ENCODE measurements at places on chromosomes 7 and 10. TPM values are rescaled to one million over a fixed set of nuclear protein-coding genes. Genes with fewer than 3 reads are reported as not detected.

GRCh38 chr7:111873963-111874690 lies 311.8 kb upstream of the IMMP2L start:
- no peaks in the 10 kb centered on the region for H3K36me3 ChIP-seq
- no peak for DNase-seq
- H3K4me3 ChIP-seq, result no peak overlapping the region

GRCh38 chr10:72424561-72424960 lies 69.8 kb upstream of the DNAJB12 start:
- no peak overlapping the region for H3K27ac ChIP-seq
- H3K4me1 ChIP-seq, result peaks cover 28% of the 10 kb centered on the region
- no peak overlapping the region for H3K4me3 ChIP-seq
- H3K36me3 ChIP-seq, result peaks cover 39% of the 10 kb centered on the region

DNA sequence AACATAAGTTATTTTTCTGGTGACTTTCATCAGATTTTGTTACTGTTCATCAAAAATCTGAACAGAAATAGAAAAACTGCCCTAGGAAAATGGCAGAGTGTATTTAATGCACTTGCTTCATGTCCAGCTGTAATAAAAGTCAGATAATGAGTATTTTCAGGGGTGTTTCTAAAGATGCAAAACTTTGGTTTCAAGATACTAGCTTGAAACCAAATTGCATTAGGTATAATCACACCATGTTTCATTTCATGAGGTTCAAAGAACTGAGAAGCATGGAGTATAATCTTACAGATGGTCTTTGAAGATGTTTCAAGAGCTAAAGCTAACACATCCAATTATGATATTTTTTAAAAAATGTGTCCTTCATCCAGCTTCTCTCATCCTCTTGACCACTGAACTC lies 128.9 kb downstream of the NRCAM start:
- H3K36me3 ChIP-seq, result no peaks in the 10 kb centered on the region
- H3K27ac ChIP-seq, result no peak overlapping the region
- DNase-seq, result no peak
- H3K27me3 ChIP-seq, result no peaks in the 10 kb centered on the region
- no peak overlapping the region for H3K4me3 ChIP-seq

Gene MGAM2
- 1.5 TPM for total RNA-seq

DNA sequence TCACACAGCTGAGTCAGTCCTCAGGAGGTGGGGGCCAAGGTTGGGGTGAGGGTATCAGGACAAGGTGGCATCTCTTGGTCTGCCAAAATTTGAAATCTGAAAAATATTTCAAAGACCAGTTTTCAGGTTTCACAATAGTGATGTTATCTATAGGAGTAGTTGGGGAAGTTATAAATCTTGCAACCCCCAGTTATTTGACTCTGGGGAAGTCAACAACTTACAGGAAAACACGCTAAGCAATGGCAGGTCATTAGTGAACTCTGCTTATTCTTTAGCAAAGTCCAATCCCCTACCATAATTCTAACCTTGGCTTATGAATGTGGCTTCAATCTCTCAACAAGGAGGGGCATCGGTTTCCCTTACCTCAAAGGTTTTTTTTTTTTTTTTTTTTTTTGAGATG lies 94.9 kb downstream of the MARCHF5 start:
- no peaks in the 10 kb centered on the region for H3K4me1 ChIP-seq
- no peaks in the 10 kb centered on the region for H3K27me3 ChIP-seq
- H3K27ac ChIP-seq, result no peak overlapping the region
- no peak overlapping the region for H3K4me3 ChIP-seq

DNA sequence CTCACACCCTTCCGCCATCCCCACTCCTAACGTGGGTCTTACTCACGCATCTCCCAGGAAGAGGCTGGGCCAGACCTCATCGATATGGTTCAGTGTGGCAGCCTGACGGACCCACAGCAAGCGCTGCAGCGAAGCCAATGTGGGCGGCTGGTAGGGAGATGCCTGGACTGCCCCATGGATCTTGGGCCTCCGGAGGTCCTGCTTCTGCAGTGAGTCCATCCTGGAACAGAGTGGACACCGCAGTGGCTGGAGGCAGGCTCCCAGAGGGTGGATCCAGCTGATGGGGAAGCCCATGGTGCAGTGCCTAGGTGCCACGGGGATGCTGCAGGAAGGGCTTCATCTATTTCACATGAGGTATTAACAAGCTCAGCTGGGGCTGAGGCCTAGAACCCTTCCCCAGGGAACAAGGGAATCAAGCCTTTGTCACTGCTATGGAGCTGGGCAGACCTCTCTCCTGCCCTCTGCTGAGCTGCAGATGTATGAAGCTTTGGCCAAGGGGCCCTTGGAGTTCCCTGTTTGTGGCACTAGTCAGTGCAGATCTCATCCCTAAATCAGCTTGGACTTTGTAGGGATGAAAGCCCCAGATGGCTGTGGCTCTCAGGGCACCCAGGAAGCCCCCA lies 13.7 kb upstream of the SAMD8 start:
- no peak for DNase-seq
- H3K36me3 ChIP-seq, result no peaks in the 10 kb centered on the region
- H3K4me3 ChIP-seq, result no peak overlapping the region

DNA sequence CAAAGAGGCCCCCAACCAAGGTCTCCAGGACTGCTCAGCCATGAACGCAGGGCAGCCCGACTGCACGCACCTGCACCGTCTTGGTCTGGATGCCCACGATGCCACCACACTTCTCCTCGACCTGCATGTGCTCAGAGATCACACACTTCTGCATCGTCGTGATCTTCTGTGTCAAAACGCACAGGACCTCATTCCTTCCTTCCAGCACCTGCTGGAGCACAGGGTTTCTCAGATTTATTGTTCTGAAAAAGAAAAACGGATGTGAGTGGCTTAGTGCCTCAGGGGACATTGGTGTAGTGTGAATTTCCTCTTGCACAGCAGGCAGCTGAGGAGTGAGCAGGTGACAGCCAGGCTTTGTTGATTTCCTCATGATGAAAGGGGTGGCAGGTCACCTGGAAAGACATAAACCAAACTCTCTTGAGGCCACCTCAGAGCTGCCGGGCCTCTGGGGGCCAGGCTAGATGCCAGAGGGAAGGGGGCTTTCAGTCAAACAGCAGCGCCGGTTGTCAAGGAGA lies 38.2 kb downstream of the GSDME start:
- no peak overlapping the region for H3K27ac ChIP-seq
- H3K4me3 ChIP-seq, result no peak overlapping the region
- no peak for DNase-seq

DNA sequence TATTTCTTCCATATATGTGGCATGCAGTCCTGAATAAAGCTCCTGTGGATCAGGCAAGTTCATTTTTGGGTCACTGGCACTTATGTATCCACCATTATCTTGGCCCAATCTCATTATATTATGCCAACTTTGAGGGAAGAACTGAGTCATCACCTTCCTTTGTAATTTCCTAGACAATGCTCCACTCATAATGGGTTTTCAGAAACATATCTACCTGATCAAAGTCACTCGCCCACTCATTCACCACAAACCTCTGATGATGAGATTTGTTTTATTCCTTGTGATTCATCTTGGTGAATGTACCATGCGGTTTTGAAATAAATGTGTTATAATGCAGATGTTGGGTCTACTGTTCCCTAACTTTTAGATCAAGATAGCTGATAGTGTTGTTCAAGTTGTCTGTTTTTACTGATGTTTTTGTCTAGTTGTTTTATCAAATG lies 525.8 kb downstream of the KIF20B start:
- no peak overlapping the region for H3K27ac ChIP-seq
- no peak overlapping the region for H3K4me3 ChIP-seq
- H3K27me3 ChIP-seq, result no peaks in the 10 kb centered on the region
- DNase-seq, result no peak

- peaks cover 20% of the 10 kb centered on the region for H3K4me1 ChIP-seq
- no peak overlapping the region for H3K27ac ChIP-seq
- DNase-seq, result peak; percentile 17
- H3K27me3 ChIP-seq, result no peaks in the 10 kb centered on the region
- H3K36me3 ChIP-seq, result no peaks in the 10 kb centered on the region
These were observed 160.8 kb downstream of the CREB5 start for GRCh38 chr7:28573059-28573553.

Gene CDK6
- 14.4 TPM for total RNA-seq

DNA sequence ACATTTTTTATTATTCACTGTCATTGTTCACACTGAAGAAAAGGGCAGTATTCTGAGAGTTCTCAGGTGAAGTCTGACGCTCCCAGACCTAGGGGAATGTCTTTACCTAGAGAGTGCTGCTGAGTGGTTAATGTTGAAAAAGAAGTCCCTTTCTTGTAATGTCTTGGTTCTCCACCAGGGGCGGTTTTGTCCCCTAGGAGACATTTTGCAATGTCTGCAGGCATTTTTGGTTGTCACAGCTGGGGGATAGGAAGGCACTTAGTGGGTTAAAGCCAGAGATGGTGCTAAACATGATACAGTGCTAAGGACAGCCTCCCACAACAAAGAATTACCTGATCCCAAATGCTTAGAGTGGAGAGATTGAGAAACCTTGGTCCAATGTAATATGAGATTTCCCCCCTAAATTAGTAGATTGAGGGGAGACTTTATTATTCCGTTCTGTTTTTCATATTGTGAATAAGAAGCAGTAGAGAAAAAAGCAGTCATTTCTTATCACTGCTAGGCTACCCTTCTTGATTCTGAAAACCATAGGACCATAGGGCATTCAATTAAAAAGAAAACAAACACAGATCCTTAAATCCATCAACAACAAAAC lies 13.1 kb downstream of the UMAD1 start:
- no peak overlapping the region for H3K4me3 ChIP-seq
- no peak overlapping the region for H3K27ac ChIP-seq
- H3K27me3 ChIP-seq, result no peaks in the 10 kb centered on the region
- no peak for DNase-seq
- no peaks in the 10 kb centered on the region for H3K36me3 ChIP-seq

- no peaks in the 10 kb centered on the region for H3K4me1 ChIP-seq
- no peaks in the 10 kb centered on the region for H3K27me3 ChIP-seq
- no peak overlapping the region for H3K4me3 ChIP-seq
- H3K36me3 ChIP-seq, result no peaks in the 10 kb centered on the region
- DNase-seq, result no peak
These were observed 751.8 kb upstream of the IGFBP3 start for GRCh38 chr7:46672861-46673260.

GRCh38 chr7:20206104-20206896 lies 10.9 kb downstream of the MACC1 start:
- no peak overlapping the region for H3K4me3 ChIP-seq
- no peak for DNase-seq
- H3K36me3 ChIP-seq, result no peaks in the 10 kb centered on the region
- H3K27me3 ChIP-seq, result no peaks in the 10 kb centered on the region
- no peaks in the 10 kb centered on the region for H3K4me1 ChIP-seq

- no peaks in the 10 kb centered on the region for H3K36me3 ChIP-seq
- no peaks in the 10 kb centered on the region for H3K27me3 ChIP-seq
- no peak overlapping the region for H3K4me3 ChIP-seq
- H3K4me1 ChIP-seq, result peaks cover 29% of the 10 kb centered on the region
These were observed 67.3 kb downstream of the AFAP1L2 start for GRCh38 chr10:114336823-114337509.

DNA sequence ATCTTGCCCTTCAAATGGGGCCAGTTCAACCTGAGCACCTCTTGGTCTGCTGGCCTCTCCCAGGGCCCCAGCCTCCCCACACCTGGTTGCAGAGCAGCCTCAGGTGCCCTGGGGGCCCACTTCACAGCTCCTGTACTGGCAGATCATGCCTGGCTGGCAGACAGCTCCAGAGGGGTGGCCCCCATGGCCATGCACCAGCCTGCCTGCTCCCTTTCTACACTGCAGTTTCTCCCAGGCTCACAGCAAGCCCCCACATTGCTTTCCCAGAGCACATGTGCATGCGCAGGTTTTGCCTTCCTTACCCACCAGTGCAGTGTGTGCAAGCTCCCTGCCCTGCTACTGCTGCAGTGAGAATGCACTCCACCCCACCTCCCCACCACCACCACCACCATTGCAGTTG lies 9.8 kb upstream of the MIOS start:
- no peaks in the 10 kb centered on the region for H3K27me3 ChIP-seq
- H3K4me1 ChIP-seq, result no peaks in the 10 kb centered on the region
- no peak for DNase-seq
- H3K4me3 ChIP-seq, result no peak overlapping the region

GRCh38 chr10:72738486-72738885 lies 46.5 kb downstream of the MCU start:
- H3K27ac ChIP-seq, result peak overlapping the region; percentile 37
- no peaks in the 10 kb centered on the region for H3K27me3 ChIP-seq
- peaks cover 6% of the 10 kb centered on the region for H3K4me1 ChIP-seq
- no peak overlapping the region for H3K4me3 ChIP-seq

GRCh38 chr7:2824026-2824677 lies 20.0 kb downstream of the GNA12 start:
- peaks cover 13% of the 10 kb centered on the region for H3K4me1 ChIP-seq
- DNase-seq, result no peak
- no peak overlapping the region for H3K4me3 ChIP-seq
- no peak overlapping the region for H3K27ac ChIP-seq
- no peaks in the 10 kb centered on the region for H3K27me3 ChIP-seq

DNA sequence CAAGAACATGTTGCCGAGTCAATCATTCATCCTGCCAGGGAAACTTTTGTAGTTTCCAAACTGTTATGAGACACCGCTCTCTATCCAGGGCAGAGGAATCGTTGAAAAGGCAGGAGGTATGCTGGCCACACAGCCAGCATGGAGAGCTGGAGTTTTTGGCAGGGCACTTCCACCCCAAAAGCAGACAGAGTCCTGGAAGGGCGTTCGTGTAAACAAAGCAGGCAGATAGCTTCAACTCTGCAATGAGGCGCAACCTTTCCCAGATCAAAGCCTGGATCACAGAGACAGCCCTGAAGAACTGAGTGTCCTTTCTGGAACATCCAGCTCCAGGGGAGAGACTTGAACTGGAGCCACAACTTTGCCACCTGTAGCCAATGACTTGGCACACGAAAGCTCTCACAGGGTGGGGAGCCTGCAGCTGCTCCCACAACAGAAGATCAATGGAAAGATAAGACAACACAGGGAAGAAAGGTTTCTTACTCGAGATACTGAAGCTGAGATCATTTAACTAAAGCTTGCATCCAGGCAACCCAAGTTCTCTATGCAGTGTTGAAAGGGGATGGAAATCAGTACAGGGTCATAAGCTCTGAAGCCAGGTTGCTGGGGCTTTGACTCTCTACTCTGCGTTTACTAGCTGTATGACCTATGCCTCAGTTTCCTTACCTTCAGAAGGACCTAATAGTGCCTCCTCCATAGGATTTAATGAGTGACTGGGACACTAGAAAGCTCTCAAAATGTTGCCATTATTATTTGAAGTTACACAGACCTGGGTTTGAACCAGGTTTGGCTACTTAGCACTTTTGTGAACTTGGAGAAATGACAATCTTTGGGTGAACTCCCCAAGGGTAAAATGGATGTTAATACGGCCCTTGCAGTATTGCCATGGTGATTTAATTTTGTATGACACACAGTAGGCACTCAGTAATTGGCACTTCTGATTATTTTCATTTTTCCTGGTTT lies 434.8 kb upstream of the NPVF start:
- H3K27me3 ChIP-seq, result no peaks in the 10 kb centered on the region
- peaks cover 36% of the 10 kb centered on the region for H3K4me1 ChIP-seq
- H3K27ac ChIP-seq, result peak overlapping the region; percentile 64
- no peak overlapping the region for H3K4me3 ChIP-seq
- no peaks in the 10 kb centered on the region for H3K36me3 ChIP-seq
- peak; percentile 24 for DNase-seq

- H3K4me1 ChIP-seq, result no peaks in the 10 kb centered on the region
- H3K27me3 ChIP-seq, result no peaks in the 10 kb centered on the region
- DNase-seq, result no peak
- no peak overlapping the region for H3K4me3 ChIP-seq
These were observed 45.6 kb upstream of the SGCE start for GRCh38 chr7:94701555-94701973.

Gene MALRD1
- 3.6 TPM for total RNA-seq

Measured in tibial nerve (tissue), 4 donors.